ENCODE measurements at places on chromosomes 5 and 9. TPM values are rescaled to one million over a fixed set of nuclear protein-coding genes. Genes with fewer than 3 reads are reported as not detected.

DNA sequence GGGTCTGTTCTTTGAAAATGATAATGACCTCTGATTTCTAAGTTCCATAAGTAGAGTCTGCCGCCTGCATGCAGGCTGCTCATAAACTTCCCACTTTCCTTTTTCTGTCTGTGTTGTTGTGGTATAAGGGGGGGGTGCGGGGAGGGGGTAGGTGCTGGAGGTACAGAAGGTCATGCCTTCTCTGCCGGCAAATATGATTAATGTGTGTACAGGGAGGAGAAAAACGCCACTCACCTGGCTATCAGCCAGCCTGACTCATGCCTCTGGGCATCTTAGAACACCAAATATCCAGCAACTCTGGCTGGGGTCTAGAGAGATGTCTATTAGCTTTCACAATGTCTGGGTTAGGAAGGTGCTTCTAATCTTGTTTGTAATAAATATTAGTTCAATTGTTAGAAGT, 128.3 kb downstream of the EFNA5 start:
- no peak overlapping the region for H3K4me3 ChIP-seq
- peak; percentile 86 for DNase-seq
- peak overlapping the region; percentile 84 for H3K27ac ChIP-seq
- H3K36me3 ChIP-seq: no peaks in the 10 kb centered on the region
- peaks cover 13% of the 10 kb centered on the region for H3K4me1 ChIP-seq

STPG3 gene
- total RNA-seq: not detected

DNA sequence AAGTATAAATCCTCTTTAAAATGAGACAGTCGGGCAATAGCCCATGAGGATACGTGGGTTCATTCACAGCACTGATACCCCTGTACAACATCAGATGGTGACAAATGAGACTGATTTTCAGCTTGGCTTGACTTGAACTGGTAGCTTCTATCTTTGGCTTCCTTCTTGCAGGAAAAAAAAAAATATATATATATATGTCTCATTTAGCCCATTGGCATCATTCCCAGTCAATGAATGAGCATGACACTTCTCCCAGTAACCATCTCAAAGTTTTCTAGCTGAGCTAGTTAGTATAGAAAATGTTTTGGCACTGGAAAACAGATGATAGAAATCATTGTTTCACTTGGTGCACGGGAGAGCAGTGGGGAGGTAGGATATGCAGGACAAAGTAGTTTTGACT, 222.5 kb upstream of the TAS2R1 start:
- no peaks in the 10 kb centered on the region for H3K27me3 ChIP-seq
- no peak overlapping the region for H3K27ac ChIP-seq
- DNase-seq: peak; percentile 13
- H3K36me3 ChIP-seq: no peaks in the 10 kb centered on the region
- no peak overlapping the region for H3K4me3 ChIP-seq
- H3K4me1 ChIP-seq: no peaks in the 10 kb centered on the region

DNA sequence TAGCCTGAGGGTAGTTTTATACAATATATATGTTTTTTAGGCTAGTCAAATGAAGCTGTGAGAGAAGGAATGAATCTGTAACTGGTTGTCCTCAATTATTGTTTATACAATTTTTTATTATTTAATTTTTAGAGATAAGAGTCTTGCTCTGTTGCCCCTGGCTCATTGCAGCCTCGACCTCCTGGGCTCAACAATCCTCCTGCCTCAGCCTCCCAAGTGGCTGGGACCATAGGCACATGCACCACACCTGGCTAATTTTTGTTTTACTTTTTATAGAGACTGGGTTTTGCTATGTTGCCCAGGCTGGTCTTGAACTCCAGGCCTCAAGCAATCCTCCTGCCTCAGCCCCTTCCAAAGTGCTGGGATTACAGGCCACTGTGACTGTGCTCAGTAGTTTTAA, 2.7 kb downstream of the MRPL41 start:
- H3K4me1 ChIP-seq: peaks cover 36% of the 10 kb centered on the region
- H3K27me3 ChIP-seq: no peaks in the 10 kb centered on the region
- no peak overlapping the region for H3K4me3 ChIP-seq

THBS4 gene
- 38.2 TPM for total RNA-seq

GRCh38 chr9:22170990-22171670, 162.0 kb upstream of the CDKN2B start:
- H3K36me3 ChIP-seq: no peaks in the 10 kb centered on the region
- H3K27me3 ChIP-seq: no peaks in the 10 kb centered on the region
- no peak overlapping the region for H3K4me3 ChIP-seq
- H3K27ac ChIP-seq: peak overlapping the region; percentile 25
- H3K4me1 ChIP-seq: peaks cover 4% of the 10 kb centered on the region

SLCO4C1 gene
- total RNA-seq: under 0.01 TPM

TICAM2 gene
- not detected for total RNA-seq

GRCh38 chr5:168460606-168461005, 25.7 kb upstream of the RARS1 start:
- DNase-seq: no peak
- H3K27me3 ChIP-seq: no peaks in the 10 kb centered on the region
- H3K4me1 ChIP-seq: no peaks in the 10 kb centered on the region

C5orf34 gene
- total RNA-seq: 7.2 TPM

GRCh38 chr5:129174480-129174879, 79.9 kb downstream of the ISOC1 start:
- no peak for DNase-seq
- H3K27me3 ChIP-seq: no peaks in the 10 kb centered on the region
- no peak overlapping the region for H3K27ac ChIP-seq
- no peaks in the 10 kb centered on the region for H3K36me3 ChIP-seq

DNA sequence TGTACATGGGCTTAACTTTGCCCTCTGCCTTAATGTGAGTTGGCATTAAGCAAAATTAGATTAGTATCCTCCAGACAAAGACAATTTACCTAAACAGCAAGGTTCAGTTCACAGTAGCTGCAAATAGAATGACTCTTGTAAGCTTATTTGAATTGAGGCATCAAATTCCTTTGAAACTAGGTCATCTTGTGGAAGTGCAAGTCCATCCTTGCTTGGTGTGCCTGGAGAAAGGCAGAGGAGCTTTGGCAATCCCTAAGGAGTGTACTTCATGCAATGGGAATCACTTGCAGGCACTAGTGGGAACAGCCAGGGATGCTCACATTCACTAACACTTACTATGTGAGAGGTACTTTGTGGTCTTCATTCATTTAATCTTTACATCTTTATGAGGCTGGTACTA, 118.3 kb downstream of the DRD1 start:
- no peak for DNase-seq
- no peaks in the 10 kb centered on the region for H3K4me1 ChIP-seq
- no peak overlapping the region for H3K4me3 ChIP-seq

NUTM2F gene
- total RNA-seq: not detected

CNTNAP3B gene
- 10.3 TPM for total RNA-seq

- peaks cover 5% of the 10 kb centered on the region for H3K27me3 ChIP-seq
- H3K4me3 ChIP-seq: no peak overlapping the region
- H3K36me3 ChIP-seq: no peaks in the 10 kb centered on the region
- no peak for DNase-seq
- no peak overlapping the region for H3K27ac ChIP-seq
These were observed 124.1 kb downstream of the SYK start for GRCh38 chr9:90925581-90926257.

GRCh38 chr5:73170522-73170921, 2.5 kb upstream of the TMEM174 start:
- DNase-seq: no peak
- no peak overlapping the region for H3K27ac ChIP-seq
- no peaks in the 10 kb centered on the region for H3K4me1 ChIP-seq
- no peaks in the 10 kb centered on the region for H3K27me3 ChIP-seq

CBY3 gene
- total RNA-seq: not detected

SPAAR gene
- 2.4 TPM for total RNA-seq

MARCOL gene
- not detected for total RNA-seq

TLE1 gene
- 85.2 TPM for total RNA-seq

DNA sequence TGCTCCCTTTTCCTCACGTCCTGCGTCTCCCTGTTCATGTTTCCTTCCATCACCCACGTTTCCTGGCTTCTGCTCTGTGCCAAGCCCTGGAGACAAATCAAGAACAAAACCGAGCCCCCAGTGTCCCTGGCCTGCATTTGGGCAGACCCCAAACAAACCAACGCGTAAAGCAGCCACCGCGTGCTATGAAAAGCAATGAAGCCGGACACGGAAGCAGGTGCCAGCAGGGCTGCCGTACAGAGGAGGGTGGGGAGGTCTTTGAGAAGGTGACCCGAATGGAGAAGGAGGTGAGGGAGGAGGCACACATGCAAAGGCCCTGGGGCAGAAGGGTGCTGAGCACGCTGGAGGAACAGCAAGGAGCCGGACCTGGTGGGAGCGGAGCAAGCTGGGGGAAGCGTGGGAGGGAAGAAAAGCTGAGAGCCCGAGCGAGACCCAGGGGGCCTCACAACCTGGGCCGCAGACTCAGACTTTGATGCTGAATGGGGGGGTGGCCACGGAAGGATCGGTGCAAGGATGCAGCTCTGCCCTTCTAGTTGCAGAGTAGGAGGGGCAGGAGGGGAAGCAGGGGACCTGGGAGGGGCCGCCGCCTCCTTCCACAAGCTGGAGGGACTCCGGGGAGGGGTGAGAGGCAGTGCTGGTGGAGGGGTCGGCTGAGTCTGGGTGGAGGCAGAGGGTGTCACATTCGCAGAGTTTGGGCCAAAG, 1.4 kb upstream of the QSOX2 start:
- H3K4me3 ChIP-seq: no peak overlapping the region
- no peak for DNase-seq
- peaks cover 19% of the 10 kb centered on the region for H3K4me1 ChIP-seq
- no peak overlapping the region for H3K27ac ChIP-seq
- no peaks in the 10 kb centered on the region for H3K36me3 ChIP-seq

GRCh38 chr5:167880420-167880819, 411.0 kb upstream of the WWC1 start:
- no peak overlapping the region for H3K27ac ChIP-seq
- no peak overlapping the region for H3K4me3 ChIP-seq
- no peaks in the 10 kb centered on the region for H3K36me3 ChIP-seq
- no peak for DNase-seq
- H3K27me3 ChIP-seq: no peaks in the 10 kb centered on the region

GRCh38 chr9:23754551-23754950, 71.5 kb downstream of the ELAVL2 start:
- no peak overlapping the region for H3K4me3 ChIP-seq
- H3K27me3 ChIP-seq: no peaks in the 10 kb centered on the region
- no peak overlapping the region for H3K27ac ChIP-seq
- H3K36me3 ChIP-seq: no peaks in the 10 kb centered on the region

DNA sequence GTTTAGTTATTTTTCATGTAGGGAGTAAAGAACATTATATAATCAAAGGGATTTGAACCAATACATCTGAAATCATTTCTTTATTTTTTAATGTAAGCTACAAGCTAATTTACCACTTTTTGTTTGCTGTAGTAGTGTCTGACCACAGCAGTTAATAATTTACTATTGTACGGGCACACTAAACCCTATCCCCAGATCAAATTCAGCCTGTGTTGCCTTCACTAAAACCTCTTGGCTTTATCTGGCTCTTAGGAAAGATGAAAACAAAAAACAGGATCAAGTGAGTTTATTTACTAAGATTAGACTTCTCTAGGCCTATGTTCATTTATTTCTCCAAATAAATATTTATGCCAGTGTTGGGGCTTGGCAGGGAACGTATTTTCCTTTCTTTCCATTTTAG, 384.1 kb downstream of the EBF1 start:
- H3K4me3 ChIP-seq: no peak overlapping the region
- H3K4me1 ChIP-seq: no peaks in the 10 kb centered on the region
- H3K27me3 ChIP-seq: no peaks in the 10 kb centered on the region

TRIM7 gene
- total RNA-seq: 0.45 TPM

DNA sequence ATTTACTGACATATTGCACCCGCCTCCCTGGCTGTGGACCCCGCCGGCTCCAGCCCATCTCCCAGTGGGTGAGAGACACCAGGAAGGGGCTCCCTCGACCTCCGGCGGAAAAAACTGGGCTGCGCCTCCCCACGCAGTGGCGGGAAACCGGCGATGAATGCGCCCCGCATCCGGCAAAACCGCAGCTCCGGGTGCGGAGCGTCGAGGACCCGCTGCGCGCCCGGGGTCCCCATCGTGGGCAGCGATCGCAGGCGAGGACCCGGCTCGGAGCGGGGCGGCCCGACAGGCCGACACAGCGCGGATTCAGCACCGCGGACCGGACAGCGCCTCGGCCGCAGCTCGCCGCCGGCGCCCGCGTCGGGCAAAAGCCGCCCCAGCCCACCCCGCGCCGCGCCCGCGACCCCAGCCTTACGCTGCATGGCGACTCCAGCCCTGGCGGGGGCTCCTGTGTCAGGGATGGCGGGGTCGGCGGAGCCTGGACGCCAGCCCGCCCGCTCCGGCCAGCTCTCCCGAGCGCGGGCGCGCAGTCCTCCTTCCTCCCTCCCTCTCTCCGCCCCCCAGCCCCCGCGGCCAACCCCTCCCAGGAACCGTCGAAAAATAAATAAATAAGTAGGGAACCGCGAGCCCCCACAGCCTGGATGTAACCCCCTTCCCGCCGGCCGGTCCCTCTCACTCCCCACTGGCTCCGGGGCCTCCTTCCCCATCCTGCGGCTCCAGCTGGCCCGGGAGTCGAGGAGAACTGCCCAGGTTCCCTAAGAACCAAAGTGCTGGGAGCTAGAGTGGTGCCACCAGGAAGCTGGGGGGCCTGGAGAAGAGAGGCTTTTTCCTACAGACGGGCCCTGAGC, 3.1 kb downstream of the LHX3 start:
- no peak overlapping the region for H3K27ac ChIP-seq
- H3K27me3 ChIP-seq: peaks cover 52% of the 10 kb centered on the region
- H3K4me1 ChIP-seq: peaks cover 44% of the 10 kb centered on the region
- no peak overlapping the region for H3K4me3 ChIP-seq

- no peaks in the 10 kb centered on the region for H3K27me3 ChIP-seq
- H3K36me3 ChIP-seq: no peaks in the 10 kb centered on the region
- H3K27ac ChIP-seq: no peak overlapping the region
- no peak for DNase-seq
- H3K4me1 ChIP-seq: no peaks in the 10 kb centered on the region
These were observed 20.8 kb downstream of the RETREG1 start for GRCh38 chr5:16595881-16596580.

SOHLH1 gene
- total RNA-seq: not detected

- no peaks in the 10 kb centered on the region for H3K4me1 ChIP-seq
- no peaks in the 10 kb centered on the region for H3K27me3 ChIP-seq
- no peak overlapping the region for H3K27ac ChIP-seq
- no peak for DNase-seq
- no peaks in the 10 kb centered on the region for H3K36me3 ChIP-seq
These were observed 354.5 kb upstream of the FTMT start for GRCh38 chr5:121497176-121497575.

DNA sequence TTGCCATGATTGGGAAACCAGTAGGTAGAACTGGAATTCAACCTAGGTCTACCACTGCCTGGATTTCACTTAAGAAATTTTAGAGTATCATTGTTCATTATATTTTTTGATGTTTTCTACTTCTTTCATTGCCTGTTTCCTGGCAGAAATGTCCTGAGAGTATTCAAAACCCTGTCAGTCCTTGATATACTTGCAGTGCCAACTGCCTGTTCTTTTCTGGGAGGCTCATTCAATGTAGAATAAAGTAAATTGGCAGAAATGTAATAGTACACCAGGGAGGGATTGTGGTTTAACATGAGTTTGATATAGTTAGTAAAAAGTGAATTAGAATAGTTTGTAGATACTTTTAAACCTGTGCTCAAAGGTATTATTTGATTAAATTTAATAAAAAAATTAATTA, 286.3 kb downstream of the FBXL7 start:
- no peak for DNase-seq
- H3K27me3 ChIP-seq: no peaks in the 10 kb centered on the region
- H3K4me1 ChIP-seq: no peaks in the 10 kb centered on the region
- no peak overlapping the region for H3K27ac ChIP-seq
- H3K4me3 ChIP-seq: no peak overlapping the region

- peak overlapping the region; percentile 64 for H3K27ac ChIP-seq
- H3K36me3 ChIP-seq: peaks cover 98% of the 10 kb centered on the region
- DNase-seq: no peak
- H3K4me3 ChIP-seq: no peak overlapping the region
- H3K4me1 ChIP-seq: no peaks in the 10 kb centered on the region
These were observed 18.7 kb upstream of the POMT1 start for GRCh38 chr9:131484051-131484445.

Data from stomach (tissue), 19 donors.